Stimulated activated CD8-positive, alpha-beta memory T cell treated with anti-CD3 and anti-CD28 coated beads, Interleukin-7, amount 100 ng/mL, for 1 hour (primary cell): ENCODE measurements at places on chromosomes 7 and 10.

DNA sequence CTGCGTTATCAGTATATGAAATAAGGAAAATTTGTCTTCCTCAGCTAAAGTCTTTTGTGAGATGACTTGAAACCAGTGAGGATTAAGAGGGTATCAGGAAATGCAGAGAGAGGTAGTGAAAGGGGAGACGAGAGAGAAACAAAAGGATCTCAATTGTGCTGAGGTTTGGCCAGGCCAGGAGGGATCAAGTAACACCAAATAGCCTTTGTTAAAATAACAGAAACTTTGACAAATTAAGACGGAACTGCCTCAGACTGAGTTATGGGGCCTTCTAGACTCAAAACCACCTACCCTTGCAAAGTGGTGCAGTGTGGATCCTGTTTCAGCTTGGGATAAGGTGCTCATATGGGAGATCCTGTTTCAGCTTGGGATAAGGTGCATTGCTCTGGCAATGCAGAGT is 263.1 kb downstream of the CREB5 start:
- DNase-seq = no peak

DNA sequence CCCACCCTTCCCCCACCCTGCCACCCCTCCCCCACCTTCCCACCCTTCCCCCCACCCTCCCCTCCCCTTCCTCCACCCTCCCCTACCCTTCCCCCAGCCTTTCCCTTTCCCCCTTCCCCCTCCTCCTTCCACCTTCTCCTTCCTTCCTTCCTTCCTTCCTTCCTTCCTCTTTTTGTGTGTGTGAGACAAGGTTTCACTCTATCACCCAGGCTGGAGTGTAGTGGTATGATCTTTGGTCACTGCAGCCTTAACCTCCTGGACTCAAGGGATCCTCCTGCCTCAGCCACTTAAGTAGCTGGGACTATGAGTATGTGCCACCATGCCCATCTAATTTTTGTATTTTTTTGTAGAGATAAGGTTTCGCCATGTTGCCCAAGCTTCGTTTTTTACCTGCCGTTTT is 35.2 kb downstream of the CYP17A1 start:
- no peak for DNase-seq

- DNase-seq = no peak
These were observed 13.3 kb upstream of the AKR1B10 start for GRCh38 chr7:134514106-134514505.

GRCh38 chr10:95730233-95730632 is 25.7 kb upstream of the ENTPD1 start:
- DNase-seq = no peak

GRCh38 chr10:121683816-121684215 is 85.6 kb upstream of the FGFR2 start:
- no peak for DNase-seq

DNA sequence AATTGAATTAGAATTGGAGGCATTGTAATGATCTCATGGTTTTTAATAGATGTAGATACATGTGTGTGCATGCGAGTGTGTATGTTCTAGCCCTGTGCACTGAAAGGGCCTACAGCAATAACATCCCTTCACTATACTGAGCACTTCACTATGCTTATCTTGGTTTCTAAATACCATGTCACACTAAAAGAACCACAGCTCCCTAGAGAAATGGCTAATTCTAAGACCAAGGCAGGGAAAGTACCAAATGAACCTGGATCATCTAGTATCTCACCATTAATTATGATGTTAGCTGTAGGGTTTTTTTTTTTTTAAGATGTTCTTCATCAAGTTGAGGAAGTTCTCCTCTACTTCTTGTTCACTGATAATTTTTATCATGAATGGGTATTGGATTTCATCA is 55.1 kb downstream of the HECTD2 start:
- no peak for DNase-seq

GRCh38 chr7:104497379-104497967 is 169.1 kb downstream of the LHFPL3 start:
- DNase-seq = no peak
